ENCODE measurements at places on chromosomes 4 and X. TPM values are rescaled to one million over a fixed set of nuclear protein-coding genes. Genes with fewer than 3 reads are reported as not detected.
A peak's percentile ranks its signal among the peaks of the same experiment; 100 is the strongest.

The GAGE12J gene
- total RNA-seq: not detected

The PRR32 gene
- total RNA-seq: not detected

The TADA2B gene
- 13.3 TPM for total RNA-seq

The FMR1NB gene
- total RNA-seq: not detected

The TLL1 gene
- not detected for total RNA-seq

The SCRG1 gene
- not detected for total RNA-seq

The NXF2B gene
- not detected for total RNA-seq

The PAK3 gene
- 0.25 TPM for total RNA-seq

DNA sequence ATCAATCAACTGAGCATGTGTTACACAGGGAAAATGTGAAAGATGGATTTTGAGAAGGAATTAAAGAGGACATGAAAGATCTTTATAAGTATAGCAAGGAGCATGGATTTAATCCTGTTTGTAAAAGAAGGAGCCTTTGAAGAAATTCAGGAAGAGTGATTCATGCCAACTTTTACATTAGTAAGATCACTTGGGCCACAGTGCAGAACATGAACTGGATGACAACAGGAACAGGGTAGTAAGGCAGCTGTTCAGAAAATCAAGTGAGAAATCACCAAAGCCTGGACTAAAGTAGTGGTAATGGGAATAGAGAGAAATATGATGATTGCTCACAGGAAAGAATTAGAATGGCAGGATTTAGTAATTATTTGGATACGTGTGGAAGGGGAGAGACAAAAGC, 265.7 kb upstream of the PCDH7 start:
- no peak overlapping the region for H3K4me3 ChIP-seq
- DNase-seq: no peak
- no peaks in the 10 kb centered on the region for H3K4me1 ChIP-seq
- no peak overlapping the region for H3K27ac ChIP-seq

GRCh38 chr4:67499799-67500198, 45.5 kb downstream of the CENPC start:
- H3K27ac ChIP-seq: peak overlapping the region; percentile 55
- H3K36me3 ChIP-seq: peaks cover 63% of the 10 kb centered on the region
- no peak overlapping the region for H3K4me3 ChIP-seq
- H3K4me1 ChIP-seq: peaks cover 13% of the 10 kb centered on the region
- DNase-seq: no peak

- peaks cover 2% of the 10 kb centered on the region for H3K4me1 ChIP-seq
- no peak overlapping the region for H3K27ac ChIP-seq
- no peak for DNase-seq
- no peaks in the 10 kb centered on the region for H3K36me3 ChIP-seq
- peak overlapping the region; percentile 86 for H3K4me3 ChIP-seq
- H3K27me3 ChIP-seq: peaks cover 31% of the 10 kb centered on the region
Measured at GRCh38 chrX:106802063-106802387, 448 bp upstream of the TBC1D8B start.

DNA sequence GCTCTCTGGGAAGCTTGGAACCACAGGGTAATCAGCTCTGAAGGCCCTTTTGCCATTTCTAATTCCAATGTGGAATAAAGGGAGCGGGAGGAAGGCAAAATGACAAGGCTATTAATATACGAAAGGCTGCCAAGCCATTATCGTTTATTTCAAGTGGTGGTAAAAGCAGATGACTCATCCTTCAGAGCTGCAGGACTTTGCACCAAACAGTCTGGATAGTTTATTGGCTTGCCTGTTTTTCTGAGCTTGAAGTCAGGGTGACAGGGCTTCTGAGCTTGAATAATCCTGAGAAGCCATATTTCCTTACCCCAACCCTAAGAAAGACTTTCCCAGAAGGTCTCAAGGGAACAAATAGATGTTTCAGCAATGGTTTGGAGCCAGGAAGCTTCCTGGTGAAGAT, 7.7 kb upstream of the GABRE start:
- H3K36me3 ChIP-seq: no peaks in the 10 kb centered on the region
- H3K4me3 ChIP-seq: no peak overlapping the region
- no peak for DNase-seq
- no peaks in the 10 kb centered on the region for H3K27me3 ChIP-seq
- H3K4me1 ChIP-seq: no peaks in the 10 kb centered on the region

- no peak overlapping the region for H3K4me3 ChIP-seq
- no peaks in the 10 kb centered on the region for H3K36me3 ChIP-seq
- no peaks in the 10 kb centered on the region for H3K27me3 ChIP-seq
- H3K27ac ChIP-seq: no peak overlapping the region
- H3K4me1 ChIP-seq: no peaks in the 10 kb centered on the region
Measured at GRCh38 chrX:85309717-85310116, 65.9 kb downstream of the ZNF711 start.

GRCh38 chr4:113435893-113436292, 325.6 kb downstream of the CAMK2D start:
- DNase-seq: no peak
- H3K4me3 ChIP-seq: no peak overlapping the region
- H3K27me3 ChIP-seq: no peaks in the 10 kb centered on the region
- H3K4me1 ChIP-seq: peaks cover 12% of the 10 kb centered on the region
- no peaks in the 10 kb centered on the region for H3K36me3 ChIP-seq

GRCh38 chr4:88999392-88999930, 57.5 kb downstream of the FAM13A start:
- no peak for DNase-seq
- H3K4me1 ChIP-seq: peaks cover 2% of the 10 kb centered on the region
- no peak overlapping the region for H3K4me3 ChIP-seq
- peaks cover 1% of the 10 kb centered on the region for H3K27me3 ChIP-seq
- H3K36me3 ChIP-seq: no peaks in the 10 kb centered on the region
- H3K27ac ChIP-seq: no peak overlapping the region

- H3K4me1 ChIP-seq: peaks cover 7% of the 10 kb centered on the region
- H3K27ac ChIP-seq: no peak overlapping the region
- no peak for DNase-seq
- no peak overlapping the region for H3K4me3 ChIP-seq
- peaks cover 11% of the 10 kb centered on the region for H3K27me3 ChIP-seq
Measured at GRCh38 chr4:168795346-168795745, 214.7 kb downstream of the CBR4 start.

DNA sequence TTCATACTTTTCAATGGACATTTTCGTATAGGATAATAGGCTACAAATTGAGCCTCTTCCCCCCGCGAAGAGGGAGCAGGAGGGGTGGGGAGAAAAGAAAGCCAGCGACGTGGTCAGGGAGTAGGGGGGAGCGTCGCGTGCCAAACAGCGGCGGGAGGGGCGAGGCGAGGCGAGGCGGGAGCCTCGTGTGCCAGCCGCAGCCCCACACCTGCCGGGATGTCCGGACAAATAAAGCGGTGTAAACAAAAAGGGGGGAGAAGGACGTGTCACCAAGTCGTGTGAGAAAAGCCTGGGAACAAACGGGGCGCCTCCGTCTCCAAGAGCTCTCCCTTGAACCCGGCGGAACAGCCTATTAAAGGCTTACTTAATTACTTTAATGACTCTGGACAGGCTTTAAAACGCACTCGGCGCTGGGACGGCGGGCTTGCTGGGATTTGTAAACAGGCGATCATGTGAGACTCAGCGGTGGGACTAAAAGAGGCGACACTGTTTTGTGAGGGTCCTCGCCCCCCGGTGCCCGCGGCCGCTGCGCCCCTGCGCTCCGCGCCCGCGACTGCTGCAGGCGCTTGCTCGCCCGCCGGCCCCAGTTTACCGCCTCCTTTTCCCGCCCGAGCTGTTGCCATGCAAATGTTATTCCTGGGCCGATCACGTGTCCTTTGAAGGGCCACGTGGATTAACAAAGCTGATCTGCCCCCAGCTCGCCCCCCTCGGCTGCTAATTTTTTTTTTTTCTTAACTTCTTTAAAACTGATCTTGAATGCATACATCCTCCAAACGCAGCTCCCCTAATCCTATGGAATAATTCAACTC, at the start of gene HELT:
TSS of gene HELT (plus strand) at position 527 of the 809 bp plus-strand sequence. CDS start 439 bp downstream, outside the sequence.
- peaks cover 83% of the 10 kb centered on the region for H3K27me3 ChIP-seq
- peaks cover 5% of the 10 kb centered on the region for H3K4me1 ChIP-seq
- DNase-seq: no peak

DNA sequence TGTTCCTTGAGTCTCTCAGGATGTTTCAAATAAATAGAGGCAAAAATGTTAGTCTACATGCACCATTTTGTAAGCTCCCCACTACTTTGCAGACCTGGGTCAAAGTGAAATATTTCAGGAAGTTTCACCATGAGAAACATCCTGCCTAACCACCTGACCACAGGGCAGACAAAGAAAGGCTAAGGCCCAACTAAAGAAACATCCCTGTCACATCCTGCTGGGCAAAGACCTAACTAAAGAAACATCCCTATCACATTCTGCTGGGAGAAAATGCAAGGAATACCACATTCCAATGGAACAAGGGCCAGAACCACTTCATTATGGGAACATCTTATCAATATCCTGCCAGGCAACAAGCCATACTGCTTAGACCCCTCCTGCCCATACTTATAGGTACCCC, 1303.4 kb downstream of the TECRL start:
- no peak overlapping the region for H3K4me3 ChIP-seq
- no peak overlapping the region for H3K27ac ChIP-seq
- DNase-seq: no peak
- H3K4me1 ChIP-seq: no peaks in the 10 kb centered on the region
- H3K27me3 ChIP-seq: no peaks in the 10 kb centered on the region
- H3K36me3 ChIP-seq: no peaks in the 10 kb centered on the region
